ENCODE measurements at places on chromosomes 7 and 10.

GRCh38 chr7:116948934-116949333, 4.4 kb upstream of the ST7 start:
- DNase-seq, result no peak

DNA sequence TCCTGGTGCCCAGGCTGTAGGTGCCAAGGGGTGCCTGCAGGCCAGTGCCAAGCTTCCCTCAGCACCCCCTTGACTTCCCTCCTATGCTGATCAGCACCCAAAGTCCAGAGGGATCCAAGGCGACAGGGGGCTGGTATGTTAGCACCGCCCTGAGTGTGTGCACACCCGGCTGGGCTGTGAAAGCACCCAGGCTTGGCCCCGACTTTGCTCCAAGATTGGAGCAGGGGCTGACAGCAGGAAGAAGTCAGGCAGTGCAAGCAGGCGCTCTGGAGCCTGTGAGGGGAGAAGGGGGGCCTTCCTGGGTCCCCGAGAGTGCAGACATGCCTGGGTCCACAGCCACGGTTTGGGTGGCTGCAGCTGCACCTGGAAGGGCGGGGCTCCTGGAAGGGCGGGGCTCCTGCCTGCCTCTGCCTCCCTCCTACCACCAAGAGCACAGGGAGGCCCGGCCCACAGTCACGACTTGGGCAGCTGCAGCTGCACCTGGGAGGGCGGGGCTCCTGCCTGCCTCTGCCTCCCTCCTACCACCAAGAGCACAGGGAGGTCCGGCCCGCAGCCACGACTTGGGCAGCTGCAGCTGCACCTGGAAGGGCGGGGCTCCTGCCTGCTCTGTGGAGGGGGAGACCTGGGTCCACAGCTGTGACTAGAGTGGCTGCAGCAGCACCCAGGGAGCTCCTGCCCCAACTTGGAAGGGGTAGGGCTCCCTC, 30.2 kb upstream of the ZMYND11 start:
- DNase-seq, result no peak

- DNase-seq, result no peak
Measured at GRCh38 chr10:124146483-124146882, 53.1 kb upstream of the CHST15 start.

GRCh38 chr7:150586785-150587152, 19.6 kb downstream of the GIMAP4 start:
- no peak for DNase-seq

DNA sequence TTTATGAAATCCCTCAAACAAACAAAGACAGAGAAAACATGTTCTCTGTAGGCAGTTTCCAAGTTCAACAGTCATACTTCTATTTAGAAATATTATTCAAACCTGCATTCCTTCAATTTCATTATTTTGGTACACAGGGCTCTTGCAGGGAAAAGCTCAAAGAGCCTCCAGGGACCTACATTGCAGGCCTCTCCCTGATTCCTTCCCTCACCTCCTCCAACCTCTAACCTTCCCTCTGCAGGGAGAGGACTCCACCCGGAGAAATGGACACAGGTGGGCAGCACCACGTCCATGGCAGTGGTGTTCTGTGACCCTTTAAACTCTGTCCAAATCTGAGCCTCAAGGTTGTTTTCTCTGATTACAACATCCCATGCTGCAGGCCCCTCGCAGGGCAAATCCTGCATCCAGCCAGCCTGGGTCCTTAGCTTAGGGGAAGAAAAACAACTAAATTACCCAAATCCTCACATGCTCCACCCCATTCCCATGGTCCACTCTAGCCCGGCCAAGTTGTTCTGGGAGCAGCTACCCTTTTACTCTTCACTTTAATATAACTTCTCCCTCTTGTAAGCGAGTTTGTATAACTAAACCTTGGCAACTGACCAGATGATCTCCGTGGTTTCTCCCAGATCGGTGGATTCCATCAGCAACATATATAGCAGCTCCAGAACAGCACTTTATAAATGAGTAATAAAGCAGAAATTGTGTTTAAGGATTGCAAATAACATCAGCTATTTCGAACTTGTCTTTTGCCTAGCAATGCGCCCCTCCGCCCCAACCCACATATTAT, 129.8 kb downstream of the CUBN start:
- DNase-seq, result no peak

- no peak for DNase-seq
Measured at GRCh38 chr7:98703916-98704315, 86.8 kb downstream of the NPTX2 start.

DNA sequence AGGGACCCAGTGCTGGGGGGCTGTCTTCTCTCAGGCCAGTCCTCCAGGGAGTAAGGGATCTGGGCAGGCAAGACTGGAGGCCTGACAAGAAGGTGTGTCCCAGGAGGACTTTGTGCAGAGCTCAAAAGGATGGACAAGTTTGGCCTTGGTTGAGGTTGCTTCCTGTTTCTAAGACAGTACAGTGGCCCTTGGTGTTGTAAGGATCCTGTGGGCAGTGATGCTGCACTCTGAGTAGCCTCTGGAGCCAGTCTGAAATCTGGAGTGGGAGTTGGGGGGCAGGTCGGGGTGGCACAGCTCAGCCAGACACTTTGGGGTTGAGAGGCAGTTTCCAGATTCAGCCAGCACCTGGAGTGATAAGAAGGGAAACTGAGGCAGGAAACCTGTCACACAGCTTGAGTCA, 139.2 kb upstream of the ZMIZ1 start:
- no peak for DNase-seq

DNA sequence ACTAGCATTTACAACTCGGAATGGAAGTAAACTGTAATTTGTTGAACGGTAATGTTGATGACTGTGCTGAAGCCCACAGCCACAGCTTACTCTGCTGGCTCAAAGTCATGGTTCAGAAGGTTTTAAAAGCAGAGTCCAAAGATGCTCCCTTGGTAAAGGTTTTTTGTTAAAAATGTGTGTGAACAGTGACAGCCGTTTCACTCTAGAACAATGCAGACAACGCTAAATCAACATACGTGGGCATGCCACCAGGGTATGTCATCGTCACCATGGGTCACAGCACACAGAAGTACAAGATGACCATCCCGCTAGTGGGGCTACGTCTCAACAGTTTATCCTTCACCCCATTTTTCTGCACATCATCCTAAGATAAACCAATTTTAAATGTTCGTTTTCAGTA, 106.5 kb upstream of the LANCL2 start:
- no peak for DNase-seq

DNA sequence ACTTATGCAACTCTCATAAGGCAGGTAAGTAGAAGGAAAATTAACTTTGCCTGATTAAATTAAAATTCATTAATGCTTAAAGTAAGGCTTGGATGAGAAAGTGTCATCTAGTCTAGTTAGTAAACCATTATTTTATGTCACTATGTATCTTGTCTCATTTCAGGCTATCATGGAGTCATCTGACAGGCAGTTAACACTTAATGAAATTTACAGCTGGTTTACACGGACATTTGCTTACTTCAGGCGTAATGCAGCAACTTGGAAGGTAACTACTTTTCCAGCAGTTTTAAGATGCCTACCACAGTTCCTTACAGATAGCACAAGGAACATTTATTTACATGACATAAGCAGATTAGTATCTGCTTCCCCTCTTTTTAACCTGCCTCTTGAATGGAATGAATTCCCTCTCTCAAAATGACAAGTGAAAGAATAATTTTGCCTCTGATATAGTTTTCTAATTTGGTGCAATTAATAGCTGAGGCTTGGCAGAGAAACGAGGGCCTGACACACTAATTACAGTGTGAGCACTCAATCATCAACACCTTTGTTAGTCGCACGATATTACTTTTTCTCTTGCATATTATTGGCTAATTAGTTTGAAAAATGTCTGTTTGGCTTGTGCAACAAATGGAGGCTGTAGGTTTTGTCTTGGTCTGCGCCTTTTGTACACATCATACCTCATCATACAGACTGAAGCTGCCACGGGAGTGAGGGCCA, 245.0 kb downstream of the FOXP2 start:
- DNase-seq, result no peak

DNA sequence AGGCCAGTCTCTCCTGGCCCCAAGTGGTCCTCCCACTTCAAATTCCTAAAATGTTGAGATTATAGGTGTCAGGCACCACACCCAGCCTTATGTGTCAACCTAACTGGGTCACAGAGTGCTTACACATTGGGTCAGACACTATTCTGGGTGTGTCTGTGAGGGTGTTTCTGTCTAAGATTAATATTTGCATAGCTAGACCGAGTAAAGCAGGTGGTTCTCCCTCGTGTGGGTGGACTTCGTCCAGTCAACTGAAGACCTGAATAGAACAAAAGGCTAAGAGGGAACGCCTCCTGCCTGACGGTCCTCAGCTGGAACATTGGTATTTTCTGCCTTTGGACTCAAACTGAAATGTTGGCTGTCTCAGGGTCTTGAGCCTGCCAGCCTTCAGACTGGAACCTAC, 11.5 kb downstream of the PPIF start:
- DNase-seq, result no peak

DNA sequence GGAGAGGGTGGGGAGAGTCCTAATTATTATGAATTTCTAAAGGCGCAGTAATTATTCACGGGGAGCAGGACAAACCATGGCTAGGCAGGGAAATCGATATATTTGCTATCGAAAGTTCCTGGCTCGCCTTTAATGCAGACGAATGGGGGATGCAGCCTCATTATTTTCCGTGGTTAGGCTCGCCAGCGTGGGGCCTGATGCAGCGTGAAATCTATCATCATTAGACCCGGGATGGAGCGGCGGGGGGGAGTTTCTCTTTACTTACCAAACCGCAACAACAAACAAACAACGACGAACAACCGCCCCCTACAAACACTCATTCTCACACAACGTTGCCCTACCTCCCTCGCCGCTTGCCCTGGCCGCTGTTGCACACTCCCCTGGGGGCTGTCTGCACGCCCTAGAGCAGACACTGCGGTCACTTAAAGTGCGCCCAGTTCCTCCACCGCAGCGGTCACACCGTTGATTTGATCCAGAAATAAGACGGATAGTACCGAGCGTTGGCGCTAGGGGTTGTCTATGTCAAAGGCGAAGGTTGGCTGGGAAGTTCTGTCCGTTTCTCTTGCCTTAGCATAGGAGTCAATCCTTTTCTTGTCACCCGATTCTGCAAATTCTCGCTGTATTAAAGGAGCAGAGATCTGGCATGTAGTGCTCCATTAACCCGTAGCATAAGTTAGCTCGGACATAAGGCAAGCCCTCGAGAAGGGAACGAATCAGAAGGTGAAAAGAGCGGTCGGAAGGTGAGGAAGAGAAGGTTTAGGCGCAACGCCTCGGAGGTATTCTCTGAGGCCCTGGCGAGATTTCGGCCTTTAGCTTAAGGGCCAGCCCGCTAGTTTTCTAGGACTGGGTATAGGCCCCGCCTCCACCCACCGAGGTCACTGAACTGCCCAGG, 10.4 kb downstream of the NXPH1 start:
- no peak for DNase-seq

GRCh38 chr10:88017781-88018180, 154.4 kb downstream of the PTEN start:
- DNase-seq, result no peak

GRCh38 chr7:91565499-91566401, 301.5 kb downstream of the FZD1 start:
- no peak for DNase-seq

GRCh38 chr7:143299346-143299745, 11.2 kb downstream of the CASP2 start:
- DNase-seq, result no peak

DNA sequence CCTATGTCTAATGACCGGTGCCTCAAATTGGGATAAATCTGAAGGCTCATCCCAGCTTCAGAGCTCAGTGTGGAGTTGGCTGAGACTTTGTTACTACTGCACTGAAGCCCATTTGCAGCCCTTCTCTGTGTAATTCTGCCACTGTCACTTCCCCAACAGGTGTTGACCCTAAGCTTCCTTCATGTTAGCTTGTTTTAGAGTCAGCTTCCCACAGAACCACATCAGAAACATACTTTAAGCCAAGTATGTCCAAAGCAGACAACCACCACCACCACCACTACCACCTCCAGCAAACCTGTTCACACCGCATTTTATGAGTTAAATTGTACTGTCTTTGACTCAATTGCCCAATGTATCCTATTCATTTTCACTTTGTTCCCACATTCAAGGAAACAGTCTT, 25.2 kb upstream of the GNAT3 start:
- DNase-seq, result no peak

DNA sequence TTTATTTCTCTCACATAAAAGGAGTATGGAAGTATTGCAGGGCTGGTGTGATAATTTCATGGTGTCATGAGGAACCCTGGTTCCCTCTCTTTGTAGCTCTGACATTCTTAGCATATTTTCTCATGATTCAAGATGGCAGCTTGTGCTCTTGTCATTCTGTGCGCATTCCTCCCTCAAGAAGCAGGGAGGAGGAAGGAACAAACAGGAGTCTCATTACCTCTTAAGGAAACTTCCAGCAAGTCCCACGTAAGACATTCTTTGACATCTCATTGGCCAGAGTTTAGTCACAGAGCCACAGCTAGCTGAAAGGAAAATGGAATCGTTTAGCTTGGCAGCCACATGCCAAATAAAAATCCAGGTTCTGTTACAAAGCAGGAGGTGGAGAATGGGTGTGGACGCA, 546.8 kb downstream of the LRMDA start:
- DNase-seq, result no peak

- DNase-seq, result no peak
Measured at GRCh38 chr7:17054206-17054605, 172.4 kb upstream of the AGR3 start.

- no peak for DNase-seq
Measured at GRCh38 chr10:28058746-28059145, 59.9 kb upstream of the ODAD2 start.

- DNase-seq, result no peak
Measured at GRCh38 chr7:76011442-76011861, 17.1 kb upstream of the TMEM120A start.

- DNase-seq, result no peak
Measured at GRCh38 chr7:49483142-49483541, 290.3 kb upstream of the VWC2 start.

GRCh38 chr10:83764666-83765065, 374.6 kb upstream of the GHITM start:
- no peak for DNase-seq

DNA sequence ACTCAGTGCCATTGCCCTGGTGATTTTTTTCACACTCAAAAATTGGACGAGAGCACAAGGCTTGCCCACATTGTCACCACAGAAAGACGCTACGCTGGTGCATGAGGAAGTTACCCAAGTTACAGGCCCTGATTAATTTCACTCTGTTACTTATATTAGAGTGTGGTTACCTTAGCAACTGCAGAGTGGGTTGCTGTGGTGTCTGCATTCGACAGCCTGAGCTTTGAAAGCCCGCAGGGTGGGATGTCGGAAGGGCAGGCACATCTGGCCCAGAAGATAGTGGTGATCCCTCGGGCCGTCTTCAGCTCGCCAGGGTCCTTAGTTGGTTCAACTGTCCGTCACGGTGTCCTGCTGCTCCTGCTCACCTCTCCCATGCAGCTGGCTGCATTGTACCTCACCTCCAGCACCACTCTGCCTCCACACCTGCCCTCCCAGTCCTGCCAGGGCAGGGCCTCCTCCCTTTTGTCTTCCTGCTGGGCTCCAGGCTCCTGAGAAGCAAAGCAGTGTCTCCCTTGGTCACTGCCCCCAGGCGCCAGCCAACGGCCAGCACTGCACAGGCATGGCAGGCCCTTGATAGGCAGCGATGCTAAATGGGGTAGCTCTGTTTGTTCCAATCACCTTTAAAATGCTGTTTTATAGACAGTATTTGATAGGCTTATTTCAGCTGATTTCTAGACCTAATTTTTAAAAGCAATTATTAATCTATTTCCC, 167.2 kb downstream of the EBF3 start:
- no peak for DNase-seq
